ENCODE measurements at places on chromosomes 1 and 21.

GRCh38 chr1:68173936-68174737, 58.2 kb downstream of the WLS start:
- DNase-seq: peak; percentile 96

DNA sequence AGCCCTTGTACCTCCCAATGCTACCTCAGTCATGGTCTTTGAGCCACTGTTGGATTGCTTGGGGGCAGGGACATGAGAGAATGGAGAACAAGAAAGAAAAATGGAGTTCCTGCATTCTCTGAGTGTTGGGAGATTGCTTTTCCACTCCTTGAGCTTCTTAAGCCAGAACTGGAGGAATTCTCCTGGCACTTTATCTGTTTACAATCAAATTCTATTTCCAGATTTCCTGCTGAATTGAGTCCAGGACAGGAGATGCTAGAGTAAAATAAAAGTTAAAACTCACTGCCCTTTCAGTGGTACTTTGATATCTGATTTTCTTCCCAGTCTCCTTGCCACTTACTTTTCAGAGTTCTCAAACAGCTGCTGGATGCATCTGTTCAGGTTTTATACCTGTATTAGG, 24.4 kb upstream of the DEPDC1 start:
- DNase-seq: no peak

DNA sequence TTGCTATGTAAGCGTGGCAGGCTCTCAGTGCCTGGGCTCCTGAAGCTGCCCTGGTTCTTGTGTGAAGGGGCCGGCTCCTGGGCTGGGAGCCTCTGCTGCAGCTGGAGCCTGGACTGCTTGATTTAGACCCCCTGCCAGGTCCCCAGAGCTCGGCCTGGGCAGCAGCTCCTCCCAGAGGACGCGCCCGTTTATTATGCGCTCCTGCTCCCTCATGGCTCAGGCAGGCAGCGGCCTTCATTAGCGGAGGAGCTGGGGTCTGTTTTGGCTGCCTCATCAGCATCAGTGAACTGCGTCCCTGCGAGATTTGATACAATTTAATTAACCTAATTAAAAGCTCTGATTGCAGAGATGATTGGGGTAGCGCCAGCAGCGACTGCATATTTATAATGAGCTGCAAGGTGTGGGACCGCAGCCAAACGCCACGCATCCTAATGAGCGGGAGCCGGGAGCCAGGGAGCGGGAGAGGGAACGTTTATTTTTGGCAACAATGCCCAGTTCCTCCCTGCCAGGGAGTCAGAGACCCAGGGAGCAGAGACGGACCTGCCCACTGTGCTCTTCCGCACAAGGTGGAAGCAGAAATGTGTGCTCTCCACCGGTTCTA, 16.6 kb downstream of the UTP11 start:
- DNase-seq: peak; percentile 53

DNA sequence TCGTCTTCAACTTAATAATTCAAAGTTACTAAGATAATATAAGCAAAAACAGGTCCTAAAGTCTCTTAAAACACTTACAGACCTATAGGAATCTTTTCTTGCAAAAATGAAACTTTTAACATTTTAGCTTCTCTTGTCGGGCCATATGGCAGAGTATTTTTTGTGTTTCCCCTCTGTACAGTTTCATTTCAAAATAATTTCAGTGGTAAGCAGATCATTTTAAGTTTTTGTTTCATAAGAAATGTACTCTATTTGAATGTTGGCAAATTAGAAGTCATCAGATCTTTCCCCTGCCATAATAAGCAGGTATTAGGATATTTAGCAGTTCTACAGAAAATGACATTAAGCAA, 37.9 kb downstream of the RGL1 start:
- DNase-seq: no peak

DNA sequence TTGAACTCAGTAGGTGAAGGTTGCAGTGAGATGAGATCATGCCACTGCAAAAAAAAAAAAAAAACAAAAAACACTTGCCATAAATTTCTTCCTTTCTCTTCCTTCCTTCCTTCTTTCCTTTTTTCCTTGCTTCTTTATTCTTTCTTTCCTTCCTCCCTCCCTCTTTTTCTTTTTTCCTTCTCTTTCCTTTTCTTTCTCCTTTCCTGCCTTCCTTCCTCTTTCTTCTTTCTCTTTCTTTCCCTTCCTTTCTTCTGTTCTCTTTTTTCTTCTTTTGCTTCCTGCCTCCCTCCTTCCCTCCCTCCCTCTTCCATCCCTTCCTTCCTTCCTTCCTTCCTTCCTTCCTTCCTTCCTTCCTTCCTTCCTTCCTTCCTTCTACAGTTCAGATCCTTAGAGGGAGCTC, 71.2 kb downstream of the LYPLAL1 start:
- DNase-seq: no peak

- peak; percentile 72 for DNase-seq
These were observed 129.9 kb downstream of the ZNF281 start for GRCh38 chr1:200279810-200280411.

- peak; percentile 33 for DNase-seq
These were observed 685 bp upstream of the SYT6 start for GRCh38 chr1:114154146-114154962.

DNA sequence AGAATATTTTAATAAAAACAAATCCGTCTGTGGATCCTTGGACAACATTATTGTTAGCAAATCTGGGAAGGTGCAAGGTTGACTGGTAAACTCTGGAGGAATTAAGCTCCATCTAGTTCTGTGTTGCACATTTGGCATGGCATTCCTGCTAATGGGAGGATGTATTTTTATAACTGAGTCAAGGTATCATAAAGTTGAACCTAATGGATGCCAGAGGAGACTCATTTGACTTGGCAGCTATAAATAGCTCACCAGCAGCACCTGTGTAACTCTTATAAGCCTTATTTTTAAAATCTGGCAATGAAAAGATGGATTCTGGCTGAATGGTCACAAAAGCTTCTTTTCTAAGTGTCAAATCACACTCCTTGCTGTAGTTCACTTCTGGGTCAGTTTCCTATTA, 118.5 kb upstream of the ADAMTS5 start:
- DNase-seq: no peak

DNA sequence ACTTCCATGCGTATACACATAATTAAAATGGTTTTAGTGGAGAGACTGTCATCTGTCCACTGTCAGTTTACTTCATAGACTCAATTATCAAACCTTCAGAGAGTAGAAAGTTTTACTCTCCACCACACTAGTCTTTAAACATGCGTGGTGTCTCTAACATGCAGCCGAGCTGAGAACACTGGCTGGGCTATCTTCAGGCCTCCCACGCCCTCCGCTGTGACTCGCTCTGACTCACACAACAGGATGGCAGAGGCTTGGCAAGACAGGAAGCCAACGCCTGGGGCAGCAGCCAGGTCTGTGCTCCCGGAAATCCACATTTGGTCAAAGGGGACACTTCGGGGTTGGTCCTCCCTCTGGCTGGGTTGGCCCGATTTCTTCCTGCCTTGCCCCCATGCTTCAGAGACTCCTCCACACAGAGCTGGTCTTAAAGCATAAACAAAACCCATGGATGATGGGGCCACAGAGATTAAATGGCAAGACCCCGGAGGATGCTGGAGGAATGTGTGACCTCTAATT, 22.7 kb upstream of the IFNGR2 start:
- peak; percentile 95 for DNase-seq

GRCh38 chr21:37461479-37461878, 94.9 kb downstream of the DYRK1A start:
- peak; percentile 60 for DNase-seq

GRCh38 chr1:12464045-12464461, 154.0 kb downstream of the DHRS3 start:
- DNase-seq: no peak
